ENCODE measurements at places on chromosomes 7 and 10. TPM values are rescaled to one million over a fixed set of nuclear protein-coding genes. Genes with fewer than 3 reads are reported as not detected.

ADAM8 gene
- 0.71 TPM for total RNA-seq

CYP3A7 gene
- total RNA-seq, result not detected

HMX2 gene
- total RNA-seq, result 0.19 TPM

OPN4 gene
- 0.20 TPM for total RNA-seq

CUBN gene
- total RNA-seq, result 3.0 TPM

EN2 gene
- 0.78 TPM for total RNA-seq

PON1 gene
- 0.53 TPM for total RNA-seq

EPDR1 gene
- total RNA-seq, result 2.9 TPM

THNSL1 gene
- 5.6 TPM for total RNA-seq

RASA4 gene
- total RNA-seq, result 11.2 TPM

TMEM213 gene
- 0.41 TPM for total RNA-seq

MIOS gene
- 23.6 TPM for total RNA-seq

MYL7 gene
- not detected for total RNA-seq

RNLS gene
- not detected for total RNA-seq

ELOVL3 gene
- not detected for total RNA-seq

ZNF12 gene
- 26.9 TPM for total RNA-seq

SPAM1 gene
- total RNA-seq, result not detected

CYP17A1 gene
- 0.93 TPM for total RNA-seq

GRCh38 chr7:5223646-5224340 lies 33.8 kb downstream of the WIPI2 start:
- ATAC-seq, result no peak

GRCh38 chr10:98323221-98324164 lies 55.5 kb upstream of the LOXL4 start:
- ATAC-seq, result peak; percentile 24

GRCh38 chr10:109007514-109007913 lies 915.8 kb downstream of the XPNPEP1 start:
- ATAC-seq, result no peak

DNA sequence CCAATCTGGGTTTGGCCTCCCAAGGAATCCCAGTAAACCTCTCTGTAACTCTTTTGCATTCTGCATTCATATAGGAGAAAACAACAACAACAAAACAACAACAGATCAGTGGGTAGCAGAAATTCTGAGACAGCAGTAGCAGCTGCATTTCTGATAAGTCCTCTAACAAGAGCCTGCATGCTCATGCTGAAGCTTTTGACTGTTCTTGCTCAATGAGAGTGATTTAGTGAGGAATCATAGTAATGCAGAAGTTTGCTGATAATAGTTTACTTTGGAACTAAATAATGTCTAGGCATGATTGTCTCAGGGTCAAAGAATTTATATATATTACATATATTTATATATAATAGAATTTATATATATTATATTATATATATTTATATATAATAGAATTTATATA lies 35.2 kb downstream of the BMPER start:
- ATAC-seq, result no peak

GRCh38 chr10:128081720-128082119 lies 44.5 kb downstream of the MKI67 start:
- no peak for ATAC-seq

GRCh38 chr7:148537435-148537834 lies 53.1 kb upstream of the C7orf33 start:
- ATAC-seq, result peak; percentile 66

GRCh38 chr10:102635377-102635776 lies 8.9 kb upstream of the TRIM8 start:
- no peak for ATAC-seq

GRCh38 chr10:89873055-89873454 lies 171.7 kb downstream of the KIF20B start:
- ATAC-seq, result no peak

GRCh38 chr7:138857728-138858127 lies 59.7 kb upstream of the ATP6V0A4 start:
- no peak for ATAC-seq

GRCh38 chr7:114783508-114783907 lies 138.4 kb upstream of the MDFIC start:
- no peak for ATAC-seq

DNA sequence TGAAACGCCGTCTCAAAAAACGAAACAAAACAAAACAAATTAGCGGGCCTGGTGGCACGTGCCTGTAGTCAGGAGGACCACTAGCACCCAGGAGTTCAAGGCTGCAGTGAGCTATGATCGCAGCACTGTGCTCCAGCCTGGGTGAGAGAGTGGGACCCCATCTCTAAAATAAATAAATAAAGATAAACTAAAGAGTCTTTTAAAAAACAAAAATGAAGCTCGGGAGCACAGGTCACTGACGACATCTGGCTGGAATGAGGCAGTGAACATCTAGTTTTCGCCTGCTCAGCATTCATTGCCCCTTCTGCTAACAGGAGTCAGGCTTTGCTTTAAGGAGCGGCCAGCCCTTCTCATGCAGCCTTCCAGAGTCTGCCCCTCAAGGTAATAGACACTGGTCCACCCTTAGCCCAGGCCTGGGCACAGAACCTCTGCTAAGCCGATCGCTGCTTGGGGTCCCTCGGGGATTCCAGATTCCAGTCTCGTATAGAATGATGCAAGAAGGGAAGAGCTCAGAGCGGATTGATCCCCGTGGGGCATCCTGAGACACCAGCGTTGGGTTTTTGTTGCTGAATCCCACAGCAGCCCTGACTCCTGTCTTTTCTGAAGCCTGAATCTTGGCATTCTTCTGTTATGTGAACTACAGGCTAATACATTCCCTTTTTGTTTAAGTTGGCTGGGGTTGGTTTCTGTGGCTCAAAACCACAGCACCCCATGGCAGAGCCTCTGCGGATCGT lies 14.2 kb upstream of the FOXK1 start:
- ATAC-seq, result peak; percentile 35

GRCh38 chr10:15485027-15485426 lies 113.9 kb upstream of the FAM171A1 start:
- no peak for ATAC-seq

GRCh38 chr10:89097226-89097625 lies 106.6 kb downstream of the FAS start:
- ATAC-seq, result no peak

GRCh38 chr7:158536871-158537515 lies 50.6 kb downstream of the PTPRN2 start:
- ATAC-seq, result peak; percentile 56

GRCh38 chr7:40964610-40965009 lies 738.3 kb downstream of the INHBA start:
- ATAC-seq, result no peak

DNA sequence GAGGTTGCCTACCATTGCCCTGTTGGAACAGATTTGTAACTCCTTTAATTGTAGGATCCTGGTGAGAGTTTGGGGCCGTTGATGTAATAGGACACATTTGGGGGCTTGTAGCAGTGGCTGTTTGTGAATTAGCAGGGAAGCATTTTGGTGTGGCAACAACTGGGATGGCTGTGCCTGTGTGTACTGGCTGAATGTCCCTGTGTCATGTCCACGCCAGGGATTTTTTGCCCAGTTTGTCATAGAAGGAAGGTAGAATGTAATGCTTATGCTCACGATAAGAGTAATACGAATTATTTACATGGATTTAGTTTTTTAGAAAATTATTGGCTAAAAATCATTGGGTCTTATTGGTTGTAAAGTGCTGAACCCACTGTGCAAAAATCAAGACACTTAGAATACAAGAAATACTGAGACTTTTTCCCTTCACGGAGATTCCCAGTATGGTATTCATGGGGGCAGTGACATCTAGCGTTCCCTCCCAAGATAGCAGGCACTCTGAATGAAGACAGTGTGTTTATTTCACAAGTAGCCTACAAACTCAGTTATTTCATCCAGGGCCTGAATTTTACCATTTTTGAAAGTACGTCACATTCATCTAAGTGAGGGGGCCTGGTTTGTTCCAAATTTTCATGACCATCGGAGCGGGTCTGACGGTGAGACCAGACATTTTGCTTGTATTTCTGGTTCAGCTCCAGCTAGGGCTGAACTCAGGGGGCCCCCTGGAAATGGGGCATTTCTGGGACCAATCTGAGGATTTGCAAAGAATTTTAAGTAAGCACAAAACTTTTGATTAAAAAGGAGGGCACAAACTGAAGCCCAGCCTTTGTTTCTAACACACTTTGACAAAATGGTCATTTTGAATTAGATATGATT lies 74.7 kb downstream of the CACNB2 start:
- ATAC-seq, result peak; percentile 66

DNA sequence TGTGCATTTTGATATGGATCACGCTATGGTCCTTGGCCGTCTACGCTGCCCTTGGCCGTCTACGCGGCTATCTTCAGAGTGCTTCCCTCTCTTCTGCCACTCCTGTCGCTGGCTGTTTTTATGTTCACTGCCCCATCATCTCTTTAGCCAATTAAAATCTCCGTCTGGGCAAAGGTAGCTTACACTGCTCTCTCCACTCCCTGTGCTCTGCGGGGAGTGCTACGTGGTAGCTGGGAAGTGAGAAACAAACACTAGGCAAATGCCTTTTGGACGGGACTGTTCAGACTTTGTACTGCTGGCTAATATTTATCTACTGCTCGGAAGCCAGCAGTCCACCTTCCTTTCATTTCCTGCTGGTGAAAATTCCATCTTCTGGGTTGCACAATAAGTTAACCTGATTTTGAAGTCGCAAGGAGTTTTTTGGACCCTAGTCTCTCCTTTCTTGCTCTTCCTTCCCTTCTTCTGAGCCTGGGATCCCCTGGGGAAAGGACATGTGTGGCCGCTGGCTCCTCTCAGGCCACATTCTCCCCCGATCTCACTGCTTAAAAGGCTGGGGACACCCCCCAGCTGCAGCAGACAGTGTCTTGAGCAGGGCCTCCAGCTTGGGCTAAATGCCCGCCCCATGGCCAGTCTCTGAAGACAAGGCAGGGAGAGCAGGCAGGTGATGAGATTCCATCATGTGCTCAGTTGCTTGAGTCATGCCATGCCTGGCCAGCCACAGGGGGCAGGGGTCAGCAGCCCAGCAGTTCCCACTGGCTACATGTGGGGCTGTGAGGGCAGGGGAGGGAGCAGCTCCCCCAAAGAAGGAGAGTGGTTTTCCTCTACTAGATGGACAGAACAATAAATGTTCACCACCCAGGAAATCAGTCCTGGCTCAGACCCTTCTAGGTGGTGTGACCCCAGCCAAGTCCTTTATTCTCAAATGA lies 25.5 kb upstream of the RBM33 start:
- ATAC-seq, result no peak

- ATAC-seq, result no peak
Observed at GRCh38 chr7:17153536-17153935, 144.9 kb upstream of the AHR start.

- no peak for ATAC-seq
Observed at GRCh38 chr7:88302486-88302885, 4.2 kb downstream of the STEAP4 start.

- peak; percentile 97 for ATAC-seq
Observed at GRCh38 chr7:140646931-140647647, 6.5 kb upstream of the DENND2A start.

DNA sequence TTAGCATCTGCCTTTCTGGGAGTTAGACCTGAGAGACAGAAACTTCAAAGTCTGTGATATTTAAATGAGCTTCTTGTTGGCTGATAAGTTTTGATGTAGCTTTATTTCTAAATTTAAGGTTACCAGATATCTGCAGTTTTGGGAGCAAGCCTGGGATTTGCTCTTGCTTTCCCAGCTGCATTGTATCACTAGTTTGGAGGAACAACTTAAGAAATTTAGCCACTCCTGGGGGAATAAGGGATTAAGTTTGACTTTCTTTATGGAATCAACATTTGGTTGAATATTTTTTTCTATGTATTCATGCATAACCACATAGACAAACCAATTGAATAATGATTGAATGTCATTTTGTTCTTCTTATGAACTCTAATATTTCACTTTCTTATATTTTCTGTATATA lies 178.6 kb downstream of the POLR1F start:
- no peak for ATAC-seq

GRCh38 chr7:130921391-130922180 lies 187.6 kb upstream of the KLF14 start:
- ATAC-seq, result peak; percentile 5
